ENCODE measurements at places on chromosomes 6 and 20.
A peak's percentile ranks its signal among the peaks of the same experiment; 100 is the strongest.

DNA sequence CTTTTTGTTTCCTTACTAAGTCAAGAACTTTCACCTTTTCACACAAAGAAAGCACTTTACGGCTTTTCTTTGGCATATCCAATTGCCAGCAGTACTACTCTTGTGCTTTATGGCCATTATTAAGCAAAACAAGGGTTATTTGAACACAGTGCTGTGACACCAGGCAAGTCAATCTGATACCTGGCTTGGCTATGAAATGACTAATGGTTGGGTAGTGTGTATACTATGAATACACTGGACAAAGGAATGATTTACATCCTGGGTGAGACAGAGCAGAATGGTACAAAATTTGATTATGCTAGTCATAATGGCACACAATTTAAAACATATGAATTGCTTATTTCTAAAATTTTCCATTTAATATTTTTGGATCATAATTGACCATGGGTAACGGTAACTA is 22.1 kb upstream of the ADGRF1 start:
- no peak for DNase-seq

DNA sequence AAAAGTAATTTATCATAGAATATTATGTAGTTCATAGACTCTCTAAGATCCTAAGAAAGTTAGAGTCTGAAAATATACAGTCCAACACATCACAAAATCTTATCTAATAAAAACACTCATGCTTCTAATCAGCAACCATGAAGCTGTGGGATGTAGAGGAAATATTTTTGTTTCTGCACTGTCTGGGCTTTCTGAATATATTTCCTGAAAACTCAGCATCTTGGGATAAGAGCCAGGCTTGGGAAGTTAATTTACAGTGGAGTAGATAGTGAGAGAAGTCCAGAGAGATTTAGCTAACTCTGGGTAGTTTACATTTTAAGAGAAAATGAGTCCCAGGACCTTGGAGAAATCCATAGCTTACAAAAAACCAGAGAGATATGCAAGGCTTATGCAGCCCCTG is 150.4 kb upstream of the BMP5 start:
- DNase-seq, result no peak

- no peak for DNase-seq
Measured at GRCh38 chr6:42136508-42137193, 5.8 kb downstream of the C6orf132 start.

DNA sequence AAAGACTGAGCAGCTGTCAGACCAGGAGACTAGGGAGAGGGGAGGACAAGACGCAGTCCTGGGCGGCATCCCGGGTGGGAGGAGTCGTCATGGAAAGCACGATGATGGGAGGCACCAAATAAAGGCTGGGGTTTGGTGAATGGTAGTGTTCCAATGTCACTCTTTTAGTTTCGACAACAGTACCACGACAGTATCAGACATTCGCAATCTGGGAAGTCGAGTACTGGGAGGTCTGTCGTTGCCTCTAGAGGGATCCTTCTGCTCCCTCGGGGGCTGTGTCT is 32.1 kb downstream of the PSMG4 start:
- DNase-seq, result peak; percentile 64

DNA sequence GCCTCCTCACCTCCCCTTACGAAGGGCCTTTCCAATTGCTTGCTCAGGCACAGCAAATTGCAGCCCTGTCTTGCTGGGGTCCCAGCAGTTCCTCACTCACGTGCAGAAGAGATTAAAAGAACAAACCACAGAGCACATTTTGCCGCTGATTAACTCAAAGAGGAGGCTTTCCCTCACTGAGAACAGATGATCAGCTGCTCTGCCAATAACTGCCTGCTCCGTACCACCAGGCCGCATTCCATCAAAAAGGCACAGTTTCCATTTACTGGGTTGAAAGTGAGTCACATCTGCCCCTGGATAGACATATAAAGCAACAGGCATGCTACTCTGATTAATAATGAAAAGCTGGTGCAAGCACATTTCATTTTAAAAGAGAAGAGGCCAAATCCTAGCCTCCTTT is 446.8 kb downstream of the PTPRT start:
- no peak for DNase-seq

- DNase-seq, result no peak
Measured at GRCh38 chr6:23659125-23659524, 466.9 kb upstream of the NRSN1 start.

DNA sequence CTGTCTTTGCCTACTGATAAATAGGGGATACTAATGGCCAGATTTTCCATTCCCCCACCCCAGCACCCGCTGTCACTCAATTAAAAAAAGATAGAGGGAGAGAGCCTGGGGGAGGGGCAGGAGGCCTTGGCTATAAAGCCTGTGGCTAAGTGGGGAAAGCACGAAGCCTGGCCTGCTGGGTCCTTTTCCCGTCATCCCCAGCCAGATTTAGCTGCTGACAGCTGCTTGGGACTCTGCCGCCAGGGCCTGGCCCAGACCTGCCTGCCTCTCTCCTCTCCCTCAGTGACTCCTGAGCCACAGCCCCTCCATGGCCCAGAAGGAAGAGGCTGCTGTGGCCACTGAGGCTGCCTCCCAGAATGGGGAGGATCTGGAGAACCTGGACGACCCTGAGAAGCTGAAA is at the start of gene APOBEC2:
TSS of gene APOBEC2 (plus strand) at position 162 of the 400 bp plus-strand sequence. CDS start at position 308, 146 bp downstream.
- DNase-seq, result no peak

GRCh38 chr20:35702824-35703695 is 3.9 kb downstream of the ROMO1 start:
- no peak for DNase-seq

DNA sequence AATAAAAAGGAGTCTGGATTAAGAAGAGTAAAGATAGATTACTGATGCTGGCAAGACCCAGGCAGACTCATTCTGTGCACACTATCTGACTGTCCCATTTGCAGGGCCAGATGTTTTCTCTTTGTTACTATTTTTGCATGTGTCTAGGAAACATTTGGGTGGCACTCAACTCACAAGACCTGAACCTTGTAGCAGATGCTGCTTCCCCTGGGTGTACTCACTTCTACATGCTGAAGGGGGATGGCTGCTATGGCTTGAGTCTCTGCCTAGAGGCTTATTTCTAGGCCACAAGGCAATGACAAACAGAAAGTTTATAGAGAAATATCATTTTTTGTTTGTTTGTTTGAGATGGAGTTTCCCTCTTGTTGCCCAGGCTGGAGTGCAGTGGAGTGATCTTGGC is 351.4 kb downstream of the FOXA2 start:
- DNase-seq, result no peak

GRCh38 chr20:47677635-47678453 is 107.4 kb downstream of the SULF2 start:
- DNase-seq, result peak; percentile 85

- no peak for DNase-seq
Measured at GRCh38 chr6:142975365-142975764, 30.4 kb upstream of the HIVEP2 start.

GRCh38 chr20:34710861-34711574 is 6.9 kb downstream of the TP53INP2 start:
- no peak for DNase-seq

GRCh38 chr6:168328086-168328485 is 8.5 kb upstream of the DACT2 start:
- no peak for DNase-seq

DNA sequence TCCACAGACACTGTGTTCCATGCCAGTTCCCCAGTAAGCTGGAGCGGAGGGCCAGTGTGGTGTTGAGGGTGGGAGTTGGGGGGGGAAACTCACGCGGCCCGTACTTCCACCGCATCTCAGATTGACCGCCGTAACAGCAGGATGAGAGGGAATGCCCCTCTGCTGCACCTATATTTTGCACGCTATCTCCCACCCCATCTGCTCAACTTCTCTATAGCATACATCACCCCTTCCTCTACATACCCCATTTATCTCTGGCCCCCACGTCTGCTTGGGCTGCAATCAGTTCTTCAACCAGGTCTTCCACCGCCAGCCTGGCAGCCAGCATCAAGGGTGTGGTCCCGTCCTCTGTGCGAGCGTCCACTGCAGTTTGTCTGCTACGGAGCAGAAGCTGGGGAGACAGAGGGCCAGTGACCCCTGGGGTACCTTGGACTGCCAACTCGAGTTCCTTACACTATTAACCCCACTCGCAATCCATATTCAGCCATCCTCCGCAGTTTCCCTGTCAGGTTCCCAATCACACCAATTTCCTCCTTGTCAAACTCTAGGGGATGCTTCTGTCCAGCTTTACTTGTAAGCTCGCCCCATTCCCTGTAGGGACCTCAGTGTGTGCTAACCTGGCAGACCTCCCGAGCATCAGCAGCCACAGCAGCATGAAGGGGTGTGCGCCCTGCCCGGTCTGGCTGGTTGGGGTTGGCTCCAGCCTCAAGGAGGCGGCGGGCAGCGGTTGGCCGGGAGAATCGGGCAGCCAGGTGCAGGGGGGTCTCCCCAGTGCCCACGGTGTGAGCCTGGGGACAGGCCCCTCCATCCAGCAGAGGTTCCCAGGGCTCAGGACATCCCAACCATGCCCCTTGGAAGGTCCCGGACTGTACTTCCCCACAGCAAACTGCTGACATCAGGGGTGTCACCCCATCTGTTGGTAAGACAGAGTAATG is 4.5 kb upstream of the GPSM3 start:
- DNase-seq, result peak; percentile 90

GRCh38 chr6:114063956-114064355 is 93.0 kb upstream of the HDAC2 start:
- DNase-seq, result no peak

GRCh38 chr6:150720774-150721233 is 121.1 kb downstream of the PLEKHG1 start:
- no peak for DNase-seq

- no peak for DNase-seq
Measured at GRCh38 chr6:620166-620565, 36.7 kb downstream of the HUS1B start.

DNA sequence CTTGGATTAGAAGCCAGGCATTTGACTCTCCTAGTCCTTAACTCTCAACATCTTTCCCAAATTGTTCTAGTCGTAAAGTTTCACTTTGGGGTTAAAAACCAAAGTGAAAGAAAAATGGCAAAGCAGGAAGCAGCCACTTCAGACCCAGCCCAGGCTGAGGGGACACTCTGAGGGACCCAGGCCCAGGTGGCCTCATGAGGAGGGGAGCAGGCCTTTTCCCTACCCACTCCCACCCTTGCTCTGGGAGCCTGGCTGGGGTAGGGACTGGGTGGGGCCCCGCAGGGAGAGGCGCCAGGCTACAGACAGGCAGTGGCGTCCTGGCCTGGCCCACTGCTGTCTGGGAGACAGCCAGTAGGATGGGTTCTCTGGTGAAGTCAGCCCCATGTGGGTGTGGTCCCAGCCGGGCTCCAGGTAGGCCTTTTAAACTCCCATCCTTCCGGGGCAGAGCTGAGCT is 68.7 kb upstream of the MYL9 start:
- peak; percentile 79 for DNase-seq

- peak; percentile 79 for DNase-seq
Measured at GRCh38 chr6:6711832-6712448, 123.4 kb downstream of the LY86 start.

DNA sequence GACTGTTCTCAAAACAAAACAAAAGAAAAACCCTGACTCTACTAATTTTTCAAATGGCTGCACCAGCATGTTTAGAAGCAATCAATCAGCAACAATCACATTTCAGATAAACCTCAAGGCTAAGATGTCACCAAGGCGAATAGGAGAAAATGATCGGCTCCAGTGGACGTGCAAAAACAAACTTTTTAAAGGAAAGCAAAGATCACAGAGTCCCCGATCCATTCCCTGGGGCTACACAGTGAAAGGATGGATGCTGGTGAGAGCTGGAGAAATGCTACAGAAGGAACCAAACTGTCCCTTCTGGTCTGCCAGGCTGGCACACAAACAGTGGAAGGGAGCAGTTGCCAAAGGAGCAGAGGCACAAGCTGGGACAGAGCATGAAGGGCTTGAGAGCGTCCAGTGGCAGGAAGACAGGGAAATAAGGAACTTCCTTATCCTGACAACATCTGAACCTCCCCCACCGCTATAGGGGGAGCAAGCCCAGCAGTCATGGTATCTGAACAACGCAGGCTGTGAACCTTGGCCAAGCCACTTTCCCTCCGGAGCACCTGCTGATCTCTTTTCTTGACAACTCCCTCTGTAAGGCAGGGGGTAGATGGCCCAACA is 73.7 kb upstream of the HIVEP1 start:
- no peak for DNase-seq

- peak; percentile 58 for DNase-seq
Measured at GRCh38 chr6:160102956-160103824, 18.4 kb upstream of the SLC22A1 start.

- no peak for DNase-seq
Measured at GRCh38 chr6:36683145-36683655, 4.7 kb downstream of the CDKN1A start.

DNA sequence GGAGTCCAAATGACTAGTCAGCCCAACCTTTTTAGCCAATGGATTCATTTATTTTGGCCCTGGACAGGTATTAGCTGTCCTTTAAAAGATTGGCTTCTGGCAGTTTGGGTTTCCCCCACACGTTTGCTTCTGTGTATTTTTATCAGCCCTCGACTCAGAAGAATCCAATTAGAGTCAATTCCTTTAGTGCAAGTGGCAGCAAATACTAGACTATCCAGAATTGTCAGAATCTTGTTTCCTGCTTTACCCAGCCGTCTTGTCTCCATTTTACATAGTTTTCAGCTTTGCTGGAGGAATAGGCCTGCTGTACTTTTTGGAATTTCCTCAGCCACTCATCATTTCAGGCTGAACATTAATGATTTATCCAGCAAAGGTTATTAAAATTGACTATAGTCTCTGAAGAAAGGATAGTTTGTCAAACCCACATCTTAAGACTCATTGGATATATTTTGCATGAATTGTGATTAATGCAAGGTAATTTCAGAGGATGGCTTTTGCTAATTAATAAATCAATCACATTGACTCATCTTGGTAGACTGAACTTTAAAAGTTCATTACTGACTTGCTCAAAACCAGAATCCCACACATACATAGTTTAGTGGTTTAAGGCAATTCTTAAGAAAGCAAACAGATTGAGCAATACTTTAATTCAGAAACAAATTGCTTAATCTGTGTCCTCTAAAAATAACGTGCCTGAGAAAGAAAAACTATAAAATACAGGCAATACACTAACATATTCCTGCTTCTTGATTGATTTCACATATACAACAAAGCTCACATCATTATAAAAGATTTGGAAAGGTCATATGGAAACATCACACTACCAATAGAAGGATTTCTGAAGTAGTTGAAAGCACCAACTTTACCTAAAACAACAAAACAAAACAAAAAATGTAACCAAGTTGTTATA is 62.9 kb upstream of the ZNF217 start:
- no peak for DNase-seq

DNA sequence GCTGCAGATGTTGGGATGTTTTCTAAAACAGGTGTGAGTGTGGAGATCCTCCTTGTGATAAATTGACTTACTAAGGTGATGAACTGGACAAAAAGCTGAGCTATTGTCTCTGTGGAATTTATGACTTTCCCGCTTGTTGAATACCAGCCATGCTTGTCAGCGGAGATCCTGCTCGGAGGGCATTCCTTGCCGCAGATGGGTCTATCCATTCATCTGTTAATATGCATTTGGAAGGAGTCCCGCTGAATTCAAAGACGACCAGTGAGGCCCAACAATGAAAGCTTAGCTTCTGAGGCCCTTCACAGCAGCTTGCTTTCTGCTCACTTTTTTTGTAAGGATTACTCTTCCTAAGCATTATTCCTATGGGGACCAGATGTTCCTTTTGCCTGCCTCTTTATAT is 124.9 kb downstream of the TIAM2 start:
- no peak for DNase-seq

Measured in spleen (tissue), 13 donors.